A549 treated with dexamethasone at 1 μM for 4 hours (cell line): ENCODE measurements at places on chromosomes 5 and 9. TPM values are rescaled to one million over a fixed set of nuclear protein-coding genes. Genes with fewer than 3 reads are reported as not detected.

Gene CYLC2
- not detected in 5 replicates for total RNA-seq

Gene CDH10
- 0.08 to 0.18 TPM (median 0.14 TPM) in 5 replicates for total RNA-seq

Gene ZNF782
- total RNA-seq, result 1.4 to 2.4 TPM (median 2.0 TPM) in 5 replicates

Gene EEIG1
- total RNA-seq, result 32.2 to 51.9 TPM (median 43.0 TPM) in 5 replicates

Gene ZDHHC11
- 7.8 to 22.3 TPM (median 15.6 TPM) in 5 replicates for total RNA-seq

Gene DOK3
- total RNA-seq, result 1.8 to 5.4 TPM (median 3.9 TPM) in 5 replicates

Gene TMC1
- 0.07 to 0.17 TPM (median 0.12 TPM) in 4 of 5 replicates, not detected in the other for total RNA-seq

Gene CER1
- total RNA-seq, result not detected in 5 replicates

Gene GPR151
- not detected in 5 replicates for total RNA-seq

Gene ARSI
- 25.8 to 37.8 TPM (median 31.8 TPM) in 5 replicates for total RNA-seq

Gene RNF130
- 35.9 to 44.9 TPM (median 42.7 TPM) in 5 replicates for total RNA-seq

Gene GGTA1
- total RNA-seq, result not detected in 5 replicates

Gene SLC34A1
- total RNA-seq, result not detected in 5 replicates

Gene SPINK6
- 0.27 to 1.4 TPM (median 0.39 TPM) in 5 replicates for total RNA-seq

Gene GLRA1
- total RNA-seq, result not detected in 5 replicates

Gene CCL27
- total RNA-seq, result 0.13 TPM in 2 of 5 replicates, not detected in the others

Gene KIF4B
- total RNA-seq, result 0.01 to 0.02 TPM in 2 of 5 replicates, not detected in the others

Gene DENND1A
- 9.2 to 13.4 TPM (median 12.0 TPM) in 5 replicates for total RNA-seq

Gene CXCL14
- 0.18 to 0.37 TPM (median 0.33 TPM) in 5 replicates for total RNA-seq

Gene FAM81B
- not detected in 5 replicates for total RNA-seq

Gene PHYKPL
- total RNA-seq, result 5.7 to 9.4 TPM (median 8.2 TPM) in 5 replicates

Gene MCTP1
- 8.2 to 11.4 TPM (median 8.4 TPM) in 5 replicates for total RNA-seq

Gene ISL1
- 0.05 to 0.06 TPM (median 0.05 TPM) in 4 of 5 replicates, not detected in the other for total RNA-seq

Gene HAPLN1
- not detected in 5 replicates for total RNA-seq

Gene MPDZ
- 9.5 to 13.9 TPM (median 11.4 TPM) in 5 replicates for total RNA-seq

Gene C9orf50
- total RNA-seq, result 0.08 to 0.18 TPM in 2 of 5 replicates, not detected in the others

Gene SLC25A46
- 26.7 to 36.0 TPM (median 32.6 TPM) in 5 replicates for total RNA-seq

Gene TSSK1B
- not detected in 5 replicates for total RNA-seq

Gene ZFP37
- total RNA-seq, result 1.4 to 2.0 TPM (median 1.7 TPM) in 5 replicates

Gene GABRA1
- total RNA-seq, result not detected in 5 replicates

Gene ANKRD31
- total RNA-seq, result 0.03 to 0.06 TPM (median 0.05 TPM) in 4 of 5 replicates, not detected in the other

Gene LVRN
- total RNA-seq, result 0.02 to 0.07 TPM (median 0.05 TPM) in 4 of 5 replicates, not detected in the other

Gene RNF180
- total RNA-seq, result 0.18 to 0.47 TPM (median 0.41 TPM) in 5 replicates

Gene MATR3
- total RNA-seq, result 160 to 218 TPM (median 176 TPM) in 5 replicates

Gene INSYN2B
- 0.13 to 0.20 TPM (median 0.16 TPM) in 5 replicates for total RNA-seq

Gene MAT2B
- 37.4 to 45.1 TPM (median 41.0 TPM) in 5 replicates for total RNA-seq

Gene ZNF879
- total RNA-seq, result 0.57 to 1.1 TPM (median 0.69 TPM) in 5 replicates

Gene EPB41L4A
- total RNA-seq, result 3.7 to 4.2 TPM (median 3.7 TPM) in 5 replicates

Gene UBQLN1
- 106 to 123 TPM (median 116 TPM) in 5 replicates for total RNA-seq

Gene NADK2
- total RNA-seq, result 10.1 to 14.5 TPM (median 11.9 TPM) in 5 replicates

Gene HCN1
- not detected in 5 replicates for total RNA-seq

Gene ZDHHC11B
- 0.87 to 1.4 TPM (median 1.3 TPM) in 5 replicates for total RNA-seq

Gene SHISAL2B
- total RNA-seq, result not detected in 5 replicates
